Activated CD4-positive, alpha-beta memory T cell treated with anti-CD3 and anti-CD28 coated beads, Interleukin-2, amount 10 ng/mL, durations not matched to agents 7 days and 5 days (primary cell): ENCODE measurements at places on chromosomes 2 and 18. TPM values are rescaled to one million over a fixed set of nuclear protein-coding genes. Genes with fewer than 3 reads are reported as not detected.
A peak's percentile ranks its signal among the peaks of the same experiment; 100 is the strongest.

Gene COL4A4
- total RNA-seq: 0.10 TPM

Gene RPRM
- not detected for total RNA-seq

Gene NBAS
- total RNA-seq: 31.1 TPM

Gene SLC9A2
- total RNA-seq: not detected

Gene LANCL1
- total RNA-seq: 43.5 TPM

Gene CNTNAP5
- total RNA-seq: not detected

GRCh38 chr2:65349863-65350262 lies 82.5 kb downstream of the SPRED2 start:
- DNase-seq: no peak

- DNase-seq: no peak
Measured at GRCh38 chr2:139720056-139720455, 939.9 kb upstream of the NXPH2 start.

DNA sequence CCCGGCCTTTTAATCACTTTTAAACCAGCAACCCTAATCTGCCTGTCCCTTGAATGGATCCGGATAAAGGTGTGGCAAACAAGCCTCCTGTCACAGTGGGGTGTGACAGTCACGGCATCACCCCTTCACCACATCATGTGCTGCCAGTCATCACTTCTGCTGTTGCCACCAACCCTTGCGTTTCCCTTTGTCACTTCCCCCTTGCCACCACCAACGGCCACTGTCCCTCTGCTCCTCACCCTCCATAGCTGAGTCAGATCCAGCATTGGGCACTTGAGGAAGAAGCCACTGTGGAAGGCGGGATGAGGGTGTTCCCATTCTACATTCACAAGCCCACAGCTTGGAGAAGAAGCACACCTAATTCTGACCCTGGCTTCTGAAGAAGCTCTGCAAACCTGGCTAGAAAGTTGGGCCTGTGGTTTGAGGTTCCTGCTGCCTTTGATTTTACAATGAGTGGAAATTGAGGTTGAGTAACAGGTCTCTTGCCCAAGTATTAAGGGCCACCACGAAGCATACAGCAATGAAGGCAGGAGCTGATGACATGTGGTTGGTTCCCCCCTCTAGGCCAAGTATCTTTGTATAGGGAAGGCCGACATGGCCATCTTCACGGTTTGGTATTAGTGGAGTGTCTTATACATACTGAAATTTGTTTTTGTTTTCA lies 22.9 kb upstream of the DARS1 start:
- DNase-seq: peak; percentile 90

- DNase-seq: peak; percentile 38
Measured at GRCh38 chr18:5238371-5238976, 41.4 kb upstream of the AKAIN1 start.

DNA sequence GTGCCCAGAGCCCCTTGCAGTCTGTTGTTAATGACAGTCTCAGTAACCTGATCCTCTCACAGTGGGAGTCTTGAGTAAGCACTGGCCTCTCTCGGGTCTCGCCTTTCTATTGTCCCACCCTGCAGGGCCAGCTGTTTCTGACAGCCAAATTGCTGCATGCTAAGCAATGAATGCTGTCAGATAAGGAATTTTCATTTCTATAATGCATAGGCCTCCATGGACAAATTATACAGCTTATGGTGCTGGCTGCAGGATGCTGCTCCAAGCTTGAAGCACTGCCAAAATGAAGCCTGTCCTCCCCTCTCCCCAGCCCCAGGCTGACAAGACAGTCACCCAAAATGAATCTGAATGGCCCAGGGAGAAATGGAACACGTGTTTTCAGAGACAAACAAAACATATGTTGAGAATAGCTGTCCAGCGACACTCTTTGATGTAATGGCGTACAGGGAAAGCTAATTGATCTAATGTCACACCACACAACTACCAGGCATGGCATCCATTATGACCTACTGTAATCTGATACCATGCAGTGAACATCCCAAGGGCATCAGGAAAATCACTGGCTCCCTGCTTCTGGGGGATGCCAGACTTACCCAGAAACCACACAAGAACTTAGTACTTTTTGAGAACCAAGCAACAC lies 36.8 kb downstream of the ACVR1 start:
- DNase-seq: no peak

- DNase-seq: no peak
Measured at GRCh38 chr2:159890551-159891266, 92.7 kb upstream of the CD302 start.

DNA sequence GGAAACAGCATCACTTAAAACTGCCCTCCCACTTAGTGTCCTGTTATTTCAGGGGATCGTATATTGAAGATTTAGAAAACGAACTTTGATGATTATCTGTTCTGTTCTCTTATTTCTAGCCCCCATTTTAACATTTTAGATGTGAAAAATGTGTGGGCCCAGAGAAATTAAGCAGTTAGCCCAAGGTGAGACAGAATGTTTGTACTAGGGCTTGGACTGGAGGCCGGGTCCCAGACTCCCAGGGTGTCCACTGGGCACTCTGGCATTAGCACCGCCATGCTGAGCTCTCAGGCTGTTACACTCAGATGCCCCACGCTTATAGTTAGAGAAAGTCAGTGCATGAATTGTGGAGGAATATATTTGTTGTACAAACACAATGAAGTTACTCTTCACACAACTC lies 5.5 kb upstream of the RAX start:
- DNase-seq: no peak

DNA sequence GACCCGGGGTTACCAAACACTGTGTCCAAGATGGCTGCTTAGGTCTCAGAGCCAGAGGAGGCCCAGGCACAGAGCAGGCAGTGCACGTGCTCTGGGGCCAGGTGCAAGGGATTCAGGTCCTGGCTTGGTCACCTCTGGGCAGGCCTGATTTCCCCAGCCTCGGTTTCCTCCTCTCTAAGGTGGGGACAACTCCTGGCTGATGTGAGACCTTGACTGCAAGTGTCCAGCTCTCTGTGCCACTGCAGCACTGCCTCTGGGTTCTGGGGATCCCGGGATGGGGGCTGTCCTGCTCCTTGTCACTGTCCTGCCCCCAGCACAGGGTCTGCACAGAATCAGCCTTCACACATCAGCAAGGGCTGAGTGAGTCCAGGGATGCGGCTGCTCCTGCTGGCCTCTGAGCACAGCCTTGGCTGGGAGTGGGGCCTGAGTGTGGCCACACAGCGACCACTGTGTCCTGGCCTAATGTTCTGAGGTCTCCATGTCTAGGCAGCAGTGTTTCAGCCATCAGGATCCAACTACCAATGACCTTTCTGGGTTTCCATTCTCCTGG lies 170.2 kb upstream of the HDAC4 start:
- DNase-seq: no peak
